ENCODE measurements at places on chromosomes 6 and 20.

GRCh38 chr6:43267619-43268354 is 24.5 kb downstream of the TTBK1 start:
- no peak for DNase-seq

DNA sequence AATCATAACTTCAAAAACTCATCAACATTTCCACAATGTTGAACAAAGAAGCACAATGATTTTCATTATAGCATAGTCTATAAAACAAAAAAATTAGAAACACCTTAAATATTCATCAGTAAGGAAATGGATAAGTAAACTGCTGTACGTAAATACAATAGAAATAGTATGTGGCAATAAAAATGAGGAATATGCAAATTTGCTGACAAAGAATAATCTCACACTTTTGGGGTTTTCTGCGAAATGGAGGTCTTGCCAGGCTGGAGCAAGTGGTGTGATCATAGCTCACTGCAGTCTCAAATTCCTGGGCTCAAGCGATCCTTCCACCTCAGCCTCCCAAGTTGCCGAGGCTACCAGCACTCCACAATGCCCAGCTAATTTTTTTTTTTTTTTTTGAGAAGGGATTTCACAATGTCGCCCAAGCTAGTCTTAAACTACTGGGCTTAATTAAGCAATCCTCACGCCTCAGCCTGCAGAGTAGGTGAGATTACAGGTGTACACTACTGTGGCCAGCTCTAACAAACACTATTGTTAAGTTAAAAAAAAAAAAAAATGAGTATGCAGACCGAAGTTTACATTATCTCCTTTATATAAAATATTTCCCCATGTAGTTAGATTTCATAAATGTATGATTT is 58.8 kb upstream of the SMIM28 start:
- no peak for DNase-seq

DNA sequence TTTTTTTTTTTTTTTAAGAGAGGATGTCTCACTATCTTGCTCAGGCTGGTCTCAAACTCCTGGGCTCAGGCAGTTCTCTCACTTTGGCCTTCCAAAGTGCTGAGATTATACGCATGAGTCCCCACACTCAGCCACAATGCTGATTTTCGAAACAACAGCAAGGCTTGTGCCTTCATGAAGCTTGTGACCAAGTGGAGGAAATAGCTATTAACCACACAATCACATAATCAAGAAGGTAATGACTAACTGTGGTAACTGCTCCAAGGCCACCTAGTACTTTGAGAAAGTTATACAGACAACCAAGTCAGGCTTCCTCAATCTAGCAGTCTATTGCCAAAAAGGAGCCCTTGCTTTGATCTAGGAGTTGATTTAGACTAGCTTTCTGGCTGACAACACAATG is 46.3 kb downstream of the SOD2 start:
- DNase-seq = no peak

DNA sequence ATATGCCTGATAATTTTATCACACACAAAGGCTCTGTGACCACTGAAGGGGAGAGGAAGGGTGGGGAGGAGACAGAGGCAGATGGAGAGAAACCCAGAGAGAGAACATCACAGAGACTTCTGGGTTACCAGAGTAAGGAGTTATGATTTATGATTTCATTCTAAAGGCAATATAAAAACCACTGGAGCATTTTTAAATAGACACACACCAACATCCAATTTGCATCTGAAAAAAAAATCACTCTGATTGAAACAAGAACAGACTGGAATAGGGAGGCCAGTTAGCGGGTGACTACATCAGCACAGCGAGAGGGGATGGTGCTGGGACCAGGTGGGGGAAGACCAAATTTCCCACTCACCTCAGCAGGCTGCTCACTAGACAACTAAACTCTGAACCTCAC is 104.8 kb downstream of the AGPAT4 start:
- no peak for DNase-seq

DNA sequence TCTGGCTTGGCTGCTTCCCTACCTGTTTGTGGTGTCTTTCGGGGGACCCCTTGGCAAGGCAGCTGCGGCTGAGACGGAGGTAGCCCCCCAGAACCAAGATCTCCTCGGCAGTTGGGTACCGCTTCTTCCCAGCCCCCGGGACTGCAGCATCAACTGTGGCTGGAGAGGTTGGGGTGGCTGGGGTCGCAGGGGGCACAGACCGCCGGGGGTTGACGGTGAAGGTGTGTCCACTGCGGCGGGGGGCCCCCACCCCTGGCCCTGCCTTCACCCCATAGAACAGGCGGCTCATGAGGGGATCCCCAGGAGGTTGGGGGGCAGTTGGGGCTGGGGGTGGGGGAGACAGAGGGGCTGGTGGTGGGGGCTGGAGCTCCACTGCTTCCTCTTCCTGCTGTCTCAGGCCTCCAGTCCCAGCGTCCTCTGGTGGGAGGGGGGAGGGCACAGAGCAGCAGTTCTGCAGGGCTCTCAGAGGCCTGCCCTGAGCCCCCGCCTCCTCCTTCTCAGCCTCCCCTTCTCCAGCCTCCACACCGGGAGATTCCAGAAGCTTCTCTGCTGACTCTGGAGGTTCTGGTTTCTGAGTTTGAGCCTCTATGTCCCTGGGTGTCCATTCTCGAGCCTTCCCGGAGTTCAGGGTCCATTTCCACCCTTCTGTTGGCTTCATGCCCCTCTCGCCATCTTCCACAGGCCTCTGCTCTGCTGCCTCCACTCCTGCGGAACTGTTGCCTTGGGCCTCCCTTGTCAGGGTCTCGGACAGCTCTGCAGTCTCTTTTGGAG is 1.9 kb downstream of the PPP1R18 start:
- DNase-seq = peak; percentile 48

DNA sequence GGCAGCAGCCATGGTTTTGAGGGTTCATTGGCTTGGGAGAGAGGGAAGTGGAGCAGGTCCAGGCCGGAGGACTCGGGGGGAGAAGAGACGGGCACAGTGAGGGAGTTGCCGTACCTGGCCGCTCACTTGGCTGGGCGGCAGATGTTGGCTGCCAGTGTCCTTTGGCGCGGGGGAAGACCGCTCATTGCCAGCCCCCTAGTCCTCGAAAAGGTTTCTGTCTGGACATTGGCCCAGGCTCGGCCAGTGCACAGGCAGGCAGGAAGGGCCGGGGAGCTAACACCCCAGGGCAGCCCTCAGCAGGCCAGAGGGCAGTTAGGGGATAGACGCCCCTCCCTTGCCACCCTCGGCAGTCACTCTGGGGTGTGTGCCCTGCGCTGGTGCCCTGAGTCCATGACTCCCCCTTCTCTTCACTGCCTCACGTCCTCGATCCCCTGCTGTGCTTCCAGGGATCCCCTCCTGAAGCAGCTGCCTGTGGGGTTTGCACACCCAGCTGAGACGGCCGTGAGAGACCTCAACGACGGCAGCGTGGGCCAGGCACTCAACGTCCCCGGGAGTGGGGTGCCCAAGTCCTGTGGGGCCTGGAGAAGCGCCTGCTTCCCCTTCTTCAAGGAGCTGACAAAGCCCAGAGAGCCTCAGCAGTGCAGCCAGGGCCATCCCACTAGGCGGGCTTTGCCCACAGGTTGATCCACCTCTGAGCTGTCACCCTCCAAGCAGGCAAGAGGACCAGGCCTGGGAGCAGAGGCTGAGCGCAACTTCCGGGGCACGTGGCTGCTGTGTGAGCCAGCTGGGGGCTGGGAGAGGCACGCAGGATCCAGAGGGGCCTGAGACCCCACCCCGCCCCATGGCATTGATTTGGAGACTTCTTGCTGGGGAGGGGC is 20.4 kb downstream of the RBM38 start:
- DNase-seq = no peak

DNA sequence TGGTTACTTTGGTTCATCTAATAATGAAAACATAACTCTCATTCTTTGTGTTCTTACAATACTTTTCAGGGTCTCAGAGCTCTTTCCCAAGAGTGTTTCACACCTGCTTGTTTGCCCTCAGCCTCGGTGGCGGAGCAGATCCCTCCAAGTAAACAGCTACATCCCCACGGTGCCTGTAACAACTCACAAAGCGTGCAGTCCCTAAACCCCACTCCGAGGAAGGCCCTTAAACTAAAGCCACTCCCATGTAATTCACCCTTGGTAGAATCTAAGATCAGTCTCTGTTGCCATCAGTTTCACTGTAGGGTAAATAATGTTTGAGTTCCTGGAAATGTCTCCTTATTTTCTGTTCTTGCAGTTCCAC is 101.1 kb downstream of the TFAP2A start:
- DNase-seq = no peak

DNA sequence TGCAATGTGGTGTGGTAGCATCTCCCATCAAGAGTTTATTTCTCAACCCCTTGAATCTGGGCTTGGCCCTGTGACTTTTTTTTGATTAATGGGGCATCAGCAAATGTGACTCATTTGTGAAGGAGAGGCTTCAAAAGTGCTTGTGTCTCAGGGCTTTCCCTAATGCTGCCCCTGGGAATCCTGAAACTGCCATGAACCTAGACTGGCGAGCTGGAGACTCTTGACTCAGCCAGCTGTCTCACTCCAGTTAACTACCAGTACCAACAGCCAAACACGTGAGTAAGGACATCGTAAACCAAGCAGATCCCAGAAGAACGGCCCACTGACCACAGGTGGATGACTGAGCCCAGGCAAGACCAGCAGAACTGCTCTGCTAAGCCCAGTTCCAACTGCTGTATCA is 72.8 kb upstream of the ADTRP start:
- DNase-seq = no peak

DNA sequence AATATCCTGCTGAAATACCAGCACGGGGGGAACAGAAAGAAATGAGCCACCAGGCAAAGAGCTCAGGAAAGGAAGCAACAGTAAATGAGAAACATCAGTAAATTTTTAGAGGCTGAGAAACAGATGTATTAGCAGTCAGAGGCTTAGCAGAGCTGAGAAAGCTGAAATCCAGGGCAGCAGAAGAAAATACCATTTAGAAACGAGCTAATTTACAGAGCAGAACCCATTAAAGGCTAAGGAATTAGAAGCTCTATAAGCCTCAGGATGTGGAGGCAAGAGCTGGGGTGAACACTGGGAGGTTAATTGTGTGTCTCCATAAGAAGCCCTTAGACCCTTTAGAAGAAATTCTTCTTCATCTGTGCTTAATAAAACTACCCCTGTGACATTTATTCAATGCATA is 178.6 kb upstream of the RGS17 start:
- DNase-seq = no peak

- DNase-seq = no peak
These were observed 1.2 kb upstream of the CD24 start for GRCh38 chr6:106975738-106976064.

DNA sequence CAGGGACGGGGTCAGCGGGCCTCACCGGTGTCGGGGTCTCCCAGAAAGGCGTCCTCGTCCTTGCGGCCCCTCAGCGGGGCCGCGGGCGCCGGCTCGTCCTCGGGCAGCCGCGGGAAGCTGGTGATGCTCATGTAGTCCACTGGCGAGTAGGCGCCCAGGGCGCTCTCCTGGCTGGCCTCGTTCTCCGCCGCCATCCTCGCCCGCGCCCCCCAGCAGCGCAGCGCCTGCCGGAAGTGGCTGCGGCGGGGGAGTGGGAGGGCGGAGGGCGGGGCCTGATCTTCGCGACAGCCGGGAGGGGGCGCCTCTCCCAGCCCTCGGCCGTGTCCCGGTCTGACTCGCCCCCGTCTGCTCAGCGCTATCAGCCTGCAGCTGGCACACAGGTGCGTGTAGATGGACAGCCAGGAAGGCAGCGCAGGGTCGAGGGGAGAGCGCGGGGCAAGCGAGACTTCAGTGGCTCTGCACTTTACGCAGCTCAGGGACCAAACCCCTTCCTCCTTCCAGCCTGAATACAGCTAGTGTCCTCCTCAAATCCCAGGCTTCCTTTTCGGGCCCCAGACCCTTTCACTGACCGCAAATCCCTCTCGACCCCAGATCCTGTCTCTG is at the start of gene GGT7:
Gene GGT7 (minus strand): TSS at position 235 of the 603 bp plus-strand sequence. CDS start 41 bp downstream, at position 194.
- peak; percentile 83 for DNase-seq

DNA sequence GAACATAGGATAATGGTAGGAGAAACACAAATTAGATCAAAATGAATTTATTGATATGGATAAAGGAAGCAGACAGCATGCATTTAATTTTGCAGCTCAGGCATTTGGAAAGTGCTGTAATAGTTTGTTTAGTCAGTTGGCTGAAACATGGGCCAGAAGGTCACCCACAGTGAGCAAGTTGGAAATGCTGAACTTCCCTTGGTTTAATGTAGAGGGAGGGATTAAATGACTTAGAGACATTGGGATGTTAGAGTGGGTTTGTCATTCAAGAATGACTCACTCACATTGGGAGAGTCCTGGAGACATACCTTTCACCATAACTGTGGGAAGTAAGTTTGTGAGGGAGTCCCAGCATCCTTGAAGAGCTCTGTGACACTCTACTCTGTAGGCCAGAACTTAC is 231.5 kb upstream of the PLCB4 start:
- no peak for DNase-seq

DNA sequence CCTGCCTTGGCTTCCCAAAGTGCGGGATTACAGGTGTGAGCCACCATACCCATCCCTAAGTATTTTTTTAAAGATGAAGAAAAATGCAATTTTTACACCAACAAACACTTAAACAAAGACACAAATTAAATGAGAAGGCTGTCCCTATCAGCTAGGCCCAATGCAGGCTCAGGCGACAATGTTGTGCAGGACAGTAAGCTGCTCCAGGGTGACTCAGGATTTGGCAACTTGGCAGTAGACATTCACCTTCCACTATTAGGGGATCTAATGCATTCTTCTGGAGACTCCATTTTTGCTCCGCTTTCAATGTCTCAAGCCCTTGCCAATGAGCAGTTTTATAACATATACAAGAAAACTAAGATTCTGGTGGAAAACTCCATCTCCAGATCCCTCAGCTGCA is 19.7 kb downstream of the NDRG3 start:
- no peak for DNase-seq

GRCh38 chr6:77401231-77401630 is 62.1 kb downstream of the HTR1B start:
- DNase-seq = no peak

DNA sequence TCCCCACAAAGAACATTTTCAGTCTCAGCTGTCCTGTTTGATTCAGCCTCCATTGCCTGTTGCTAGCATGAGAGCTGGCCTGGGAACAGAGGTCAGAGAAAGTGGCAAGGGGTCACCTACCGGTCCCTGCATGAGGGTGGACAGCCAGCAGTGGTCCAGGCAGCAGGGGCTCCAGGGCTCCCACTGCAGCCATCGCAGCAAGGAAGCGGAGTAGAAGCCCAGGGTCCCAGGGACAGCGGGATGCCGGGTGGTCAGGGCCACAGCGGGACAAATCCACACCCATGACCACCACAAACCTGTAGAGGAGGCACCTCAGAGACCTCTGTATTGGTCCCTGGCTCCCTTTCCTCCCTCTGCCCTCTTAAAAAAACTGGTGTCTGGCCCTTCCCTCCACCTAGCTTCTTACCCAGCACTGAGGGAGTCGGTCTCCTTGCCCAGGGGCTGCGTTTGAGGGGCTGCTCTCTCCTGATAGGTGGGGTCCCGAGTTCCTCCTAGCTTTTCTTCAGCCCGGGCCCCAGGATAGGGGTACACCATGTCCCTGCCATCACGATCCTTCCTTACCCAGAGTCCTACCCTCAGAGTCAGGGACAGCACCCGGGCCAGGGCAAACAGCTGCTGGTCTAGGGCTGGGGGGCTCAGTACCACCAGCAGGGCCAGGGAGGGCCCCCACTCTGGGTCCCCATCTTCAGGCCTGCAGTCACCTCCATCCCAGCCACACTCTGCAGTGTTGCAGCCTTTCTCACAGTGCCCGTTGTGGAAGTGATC is 8.4 kb upstream of the GPSM3 start:
- DNase-seq = no peak

- DNase-seq = no peak
These were observed 18.0 kb downstream of the ELOVL2 start for GRCh38 chr6:11025921-11026635.

All from activated CD4-positive, alpha-beta T cell treated with anti-CD3 and anti-CD28 coated beads, Interleukin-2, amount 50 U/mL, for 4 hours (primary cell).